ENCODE measurements at places on chromosomes 1 and 21.
A peak's percentile ranks its signal among the peaks of the same experiment; 100 is the strongest.

- DNase-seq, result peak; percentile 31
These were observed 26.2 kb upstream of the CAP1 start for GRCh38 chr1:40014253-40014706.

DNA sequence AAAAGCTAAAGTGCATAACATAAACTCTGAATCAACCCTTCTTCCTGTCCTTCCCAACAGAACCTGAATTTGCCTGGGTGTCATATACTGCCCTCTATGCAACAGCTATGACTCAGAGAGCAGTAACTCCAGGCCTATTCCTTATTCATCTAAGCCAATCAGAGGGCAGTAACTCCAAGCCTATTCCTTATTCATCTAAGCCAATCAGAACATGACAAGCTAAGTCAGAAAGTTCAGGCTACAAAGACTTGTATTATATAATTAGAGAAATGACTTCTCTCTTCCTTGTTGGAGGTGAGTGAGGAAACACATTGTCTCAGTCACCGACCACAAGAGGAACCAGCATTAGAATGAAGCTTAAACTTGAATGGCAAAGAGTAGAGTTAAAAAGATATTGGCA, 26.2 kb upstream of the TADA1 start:
- DNase-seq, result no peak

DNA sequence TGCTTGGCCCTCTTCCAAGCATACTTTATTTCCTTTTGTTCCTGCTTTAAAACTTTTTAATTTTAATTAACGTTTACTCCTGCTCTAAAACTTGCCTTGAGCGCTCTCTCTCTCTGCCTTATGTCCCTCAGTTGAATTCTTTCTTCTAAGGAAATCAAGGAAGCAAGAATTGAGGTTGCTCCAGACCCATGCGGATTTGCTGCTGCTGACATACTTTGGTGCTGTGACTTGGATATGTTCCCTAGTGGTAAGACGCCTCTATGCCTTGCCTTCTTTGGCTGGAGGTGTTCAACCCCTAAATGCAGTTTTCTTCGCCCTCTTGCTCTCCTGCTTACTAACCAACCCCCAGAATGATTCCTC, 148.1 kb downstream of the ADSS2 start:
- DNase-seq, result no peak

GRCh38 chr1:26907071-26907917, 6.5 kb downstream of the NR0B2 start:
- DNase-seq, result no peak

GRCh38 chr1:94672934-94673333, 131.4 kb upstream of the F3 start:
- no peak for DNase-seq

GRCh38 chr1:167219194-167219593, 1.5 kb upstream of the POU2F1 start:
- DNase-seq, result no peak

DNA sequence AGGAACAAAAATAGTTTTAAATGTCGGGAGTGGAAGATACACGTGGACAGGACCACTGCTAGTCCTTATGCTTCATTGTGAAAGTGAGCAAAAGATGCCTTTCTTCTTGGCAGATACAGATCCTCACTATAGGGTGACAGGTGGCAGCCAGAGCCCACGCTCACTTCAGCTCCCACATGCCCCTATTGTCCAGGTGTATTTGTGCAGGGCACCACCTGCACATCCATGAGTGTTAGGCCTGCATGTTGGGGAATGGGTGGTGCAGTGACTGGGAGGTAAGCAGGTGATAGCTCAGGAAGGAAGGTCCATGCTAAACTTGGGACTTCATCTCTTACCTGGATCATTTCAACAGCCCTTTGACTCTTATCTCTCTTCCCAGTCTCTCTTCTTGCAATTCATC, 27.4 kb downstream of the SLC5A9 start:
- no peak for DNase-seq

GRCh38 chr1:233328142-233328921, 808 bp downstream of the MAP3K21 start:
- DNase-seq, result peak; percentile 5

DNA sequence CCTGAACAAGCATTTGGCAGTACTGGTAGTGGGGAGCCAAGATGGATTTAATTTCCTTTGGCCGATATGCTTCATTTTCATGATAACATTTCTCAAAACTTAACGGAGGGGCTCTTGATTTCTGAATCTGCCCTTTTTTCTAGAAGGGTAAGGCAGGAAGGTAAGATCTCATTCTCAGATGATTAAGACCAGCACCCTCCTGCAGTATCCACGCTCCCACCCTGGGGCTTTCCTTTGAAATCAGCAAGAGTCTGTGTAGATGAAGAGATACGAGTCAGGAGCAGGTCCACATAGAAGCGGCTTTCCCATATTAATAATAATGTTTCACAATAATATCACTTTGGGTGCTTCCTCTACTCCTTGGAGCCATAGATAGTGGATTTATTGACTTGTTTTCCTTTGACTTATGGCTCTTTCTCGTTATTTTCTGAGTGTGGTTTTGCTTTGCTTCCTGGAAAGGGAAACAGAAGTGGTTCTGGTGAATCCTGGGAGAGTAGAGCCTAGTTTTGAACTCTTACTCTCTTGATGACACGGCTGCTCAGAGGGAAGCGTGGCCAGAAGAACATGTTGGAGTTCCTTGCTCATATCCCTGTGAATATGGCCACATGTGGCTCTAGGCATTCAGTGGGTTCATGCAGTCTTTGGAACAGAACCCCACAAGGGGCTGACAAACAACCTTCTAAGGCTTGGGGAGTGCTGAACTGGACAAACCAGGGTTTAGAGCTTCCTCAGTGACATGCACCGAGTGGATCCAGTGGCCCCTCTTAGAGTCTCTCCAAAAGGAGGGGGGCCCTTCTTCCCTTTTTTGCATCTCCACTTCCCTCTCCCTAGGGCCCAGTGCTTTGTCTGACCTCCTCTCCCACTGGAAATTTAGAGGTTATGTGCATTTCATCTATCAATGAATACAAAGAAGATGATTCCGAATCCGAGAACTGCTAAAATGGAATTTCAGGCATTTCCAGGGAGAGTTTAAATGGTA, 195.7 kb downstream of the DYRK1A start:
- no peak for DNase-seq

- no peak for DNase-seq
These were observed 82.8 kb upstream of the RALGPS2 start for GRCh38 chr1:178642282-178642681.

DNA sequence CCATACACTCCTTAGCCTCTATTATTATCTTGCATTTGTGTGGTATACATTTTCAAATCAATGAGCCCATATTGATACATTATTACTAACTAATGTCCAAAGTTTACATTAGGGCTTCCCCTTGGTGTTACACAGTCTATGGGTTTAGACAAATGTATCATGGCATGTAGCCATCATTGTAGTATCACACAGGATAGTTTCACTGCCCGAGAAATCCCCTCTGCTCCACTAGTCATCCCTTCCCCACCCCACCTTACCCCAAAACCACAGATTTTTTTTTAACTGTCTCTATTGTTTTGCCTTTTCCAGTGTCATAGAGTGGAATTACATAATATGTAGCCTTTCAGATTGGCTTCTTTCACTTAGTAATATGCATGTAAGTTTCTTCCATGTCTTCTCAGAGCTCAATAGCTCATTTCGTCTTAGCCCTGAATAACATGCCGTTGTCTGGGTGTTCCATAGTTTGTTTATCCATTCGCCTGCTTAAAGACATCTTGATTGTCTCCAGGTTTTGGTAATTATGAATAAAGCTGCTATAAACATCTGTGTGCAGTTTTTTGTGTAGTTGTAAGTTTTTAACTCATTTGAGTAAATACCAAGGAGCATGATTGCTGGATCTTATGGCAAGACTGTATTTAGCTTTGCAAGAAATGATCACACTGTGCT, 86.4 kb upstream of the LYST start:
- no peak for DNase-seq

DNA sequence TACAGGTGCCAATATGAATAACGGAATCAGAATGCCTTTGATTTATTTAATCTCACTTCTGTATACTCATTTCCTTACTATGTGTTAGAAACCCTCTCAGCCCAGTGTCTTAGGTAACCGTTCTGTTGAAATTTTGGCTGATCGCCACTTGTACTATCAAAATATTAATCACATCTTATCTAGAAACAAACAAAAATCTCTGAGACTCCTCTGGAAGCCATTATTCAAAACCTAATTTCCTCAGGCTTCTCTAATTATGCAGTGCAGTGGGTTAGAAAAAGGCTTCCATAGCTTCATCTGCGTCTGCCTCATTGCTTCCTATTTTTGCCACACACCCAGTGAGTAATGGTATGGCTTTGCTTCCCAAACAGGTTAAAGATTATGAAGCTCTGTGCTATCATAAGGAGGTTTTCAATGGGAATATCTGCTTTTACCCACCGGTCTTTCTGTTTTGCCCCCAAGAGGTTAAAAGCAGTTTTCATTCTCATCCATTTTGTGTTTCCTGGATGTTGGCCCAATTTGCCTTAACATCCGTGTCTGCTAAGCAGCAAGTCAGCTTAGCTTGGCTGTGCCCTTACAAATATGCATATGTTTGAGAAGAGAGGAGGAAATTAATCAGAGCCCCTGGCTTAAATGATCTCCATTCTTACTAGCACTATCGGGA, 129.6 kb downstream of the RYR2 start:
- no peak for DNase-seq

GRCh38 chr1:55968661-55969060, 610.7 kb downstream of the PLPP3 start:
- DNase-seq, result no peak

DNA sequence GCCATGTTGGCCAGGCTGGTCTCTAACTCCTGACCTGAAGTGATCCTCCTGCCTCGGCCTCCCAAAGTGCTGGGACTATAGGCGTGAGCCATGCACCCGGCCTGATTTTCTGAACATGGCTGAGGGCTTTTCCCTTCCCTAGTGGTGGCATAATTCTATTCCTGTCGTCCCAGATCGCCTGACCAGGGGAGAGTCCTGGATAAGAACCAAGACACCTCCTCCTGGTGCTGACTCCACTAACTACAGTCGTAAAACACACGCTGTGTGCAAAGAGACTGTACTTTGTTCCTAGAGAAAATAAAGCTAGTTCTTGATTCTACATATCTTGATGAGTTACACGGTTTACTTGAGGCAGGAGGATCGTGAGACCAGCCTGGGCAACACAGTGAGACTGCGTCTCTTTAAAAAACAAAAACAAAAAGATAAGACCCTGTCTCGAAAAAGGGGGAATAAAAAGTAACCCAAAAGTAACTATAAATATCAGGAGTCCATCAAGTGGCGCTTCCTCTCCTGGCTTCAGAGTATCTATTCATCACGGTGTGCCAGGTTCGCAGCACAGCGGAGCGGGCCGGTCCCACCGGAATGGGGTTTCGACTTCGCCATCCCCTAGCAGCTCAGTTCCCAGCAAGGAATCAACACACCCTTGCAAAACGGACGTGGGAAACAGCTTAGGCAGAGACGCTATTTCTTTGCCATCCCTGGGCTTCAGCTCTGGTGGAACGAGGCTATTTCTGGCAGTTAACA, 973 bp downstream of the SDF4 start:
- no peak for DNase-seq

- no peak for DNase-seq
These were observed 10.1 kb downstream of the NRIP1 start for GRCh38 chr21:15054606-15055239.

- DNase-seq, result no peak
These were observed 145.1 kb upstream of the WNT4 start for GRCh38 chr1:22287946-22288520.

GRCh38 chr1:29124366-29125236, 898 bp upstream of the TMEM200B start:
- DNase-seq, result peak; percentile 48

- DNase-seq, result no peak
These were observed 33.3 kb downstream of the C2CD2 start for GRCh38 chr21:41920476-41920875.

- DNase-seq, result no peak
These were observed 42.4 kb upstream of the PBX1 start for GRCh38 chr1:164516591-164516990.

- no peak for DNase-seq
These were observed 66.4 kb upstream of the NEK2 start for GRCh38 chr1:211741788-211742187.

DNA sequence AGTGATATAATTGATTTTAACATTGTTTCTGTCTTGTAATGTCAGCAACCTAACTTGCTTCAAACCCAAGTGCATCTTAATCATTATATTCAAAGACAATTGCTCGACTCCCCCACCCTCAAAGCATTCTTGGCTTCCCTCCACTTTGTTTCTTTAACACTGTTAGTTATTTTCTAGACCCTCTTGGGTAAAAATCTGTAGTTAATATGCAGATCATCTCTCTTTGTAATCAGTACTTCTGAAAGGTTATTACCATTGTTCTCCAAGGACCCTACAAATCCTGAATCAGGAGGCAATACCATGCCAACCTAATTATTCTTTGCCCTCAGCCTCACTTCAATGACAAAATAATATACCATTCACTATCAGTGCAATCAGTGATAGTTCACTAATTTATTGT, 1075.7 kb downstream of the AMY1C start:
- DNase-seq, result no peak

DNA sequence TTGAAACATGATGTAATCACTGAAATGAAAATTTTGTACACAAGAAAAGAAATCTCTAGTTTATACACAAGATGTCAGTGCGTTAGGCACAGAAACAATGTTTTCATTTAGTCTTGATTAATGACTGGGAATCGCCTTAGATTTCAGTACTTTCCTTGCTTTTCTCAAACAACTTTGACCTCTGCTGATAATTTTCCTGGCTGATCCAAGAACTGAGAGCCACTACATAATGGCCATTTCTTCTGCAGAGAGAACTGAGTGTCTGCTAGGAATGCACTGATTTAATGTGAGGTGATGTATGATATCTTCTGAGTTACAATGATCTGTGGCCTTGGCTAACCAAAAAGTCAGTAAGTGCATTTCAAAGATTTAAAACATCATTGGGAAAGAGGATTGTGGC, 308.1 kb downstream of the CTH start:
- no peak for DNase-seq

GRCh38 chr1:190957565-190957964, 479.9 kb upstream of the BRINP3 start:
- DNase-seq, result no peak

DNA sequence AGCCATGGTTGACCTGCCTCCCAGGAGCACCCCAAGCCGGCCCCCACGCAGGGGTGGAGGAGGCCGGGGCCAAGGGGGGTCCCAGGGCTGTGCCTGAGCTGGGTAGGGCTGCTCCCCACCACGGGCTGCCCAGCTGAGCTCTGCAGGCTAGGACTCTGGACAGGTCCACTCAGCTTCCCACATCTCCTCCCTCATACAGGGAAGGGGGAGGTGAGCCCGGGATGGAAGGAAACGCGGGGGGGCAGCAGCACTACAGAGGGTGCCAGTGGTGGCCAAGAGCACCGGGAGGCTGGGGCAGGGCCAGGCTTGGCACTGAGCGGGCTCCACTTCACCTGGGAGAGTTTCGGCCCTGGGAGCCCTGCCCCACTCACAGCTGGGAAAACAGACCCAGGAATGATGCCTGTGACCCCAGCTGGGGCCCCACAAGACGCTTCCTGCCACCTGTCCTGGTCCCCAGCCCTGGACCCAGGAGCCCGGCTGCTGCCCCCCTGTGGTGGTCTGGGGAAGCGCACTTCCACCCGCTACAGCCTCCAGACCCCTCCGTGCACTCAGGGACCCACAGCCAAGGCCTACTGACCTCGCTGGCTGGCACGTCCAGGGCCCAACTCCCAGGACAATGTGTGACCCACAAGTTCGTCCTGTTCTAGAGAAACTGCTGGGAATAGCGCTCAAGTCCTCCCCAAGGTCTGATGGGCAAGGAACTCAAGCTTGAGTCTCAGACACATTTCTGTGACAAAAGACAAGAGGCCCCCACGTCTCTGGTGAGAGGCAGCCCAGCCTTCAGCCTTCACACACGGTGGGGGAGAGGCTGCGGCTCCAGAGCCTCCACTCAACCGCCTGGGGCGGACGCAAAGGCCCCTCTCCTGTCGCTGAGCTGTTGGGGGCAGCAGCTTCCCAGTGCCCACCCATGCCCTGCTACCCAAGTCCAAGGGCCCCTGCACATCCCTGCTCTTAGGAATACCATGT, 3.0 kb downstream of the AURKAIP1 start:
- peak; percentile 66 for DNase-seq
